ENCODE measurements at places on chromosomes 1 and 21. TPM values are rescaled to one million over a fixed set of nuclear protein-coding genes. Genes with fewer than 3 reads are reported as not detected.

C4BPA gene
- 0.33 TPM for total RNA-seq

LIN9 gene
- total RNA-seq = 8.0 TPM

HPCAL4 gene
- total RNA-seq = 0.29 TPM

PRDM2 gene
- 9.2 TPM for total RNA-seq

LRRC53 gene
- total RNA-seq = not detected

SLX9 gene
- 59.5 TPM for total RNA-seq

PLA2G4A gene
- total RNA-seq = 9.4 TPM

PRRX1 gene
- total RNA-seq = not detected

LYPD8 gene
- total RNA-seq = 0.45 TPM

PDZK1IP1 gene
- 11.2 TPM for total RNA-seq

SDC3 gene
- 14.0 TPM for total RNA-seq

ADORA3 gene
- not detected for total RNA-seq

S100A1 gene
- total RNA-seq = 0.96 TPM

MCOLN2 gene
- total RNA-seq = 1.7 TPM

C1QC gene
- total RNA-seq = not detected

SLC37A1 gene
- total RNA-seq = 4.1 TPM

IL22RA1 gene
- total RNA-seq = 7.3 TPM

DENND4B gene
- total RNA-seq = 38.4 TPM

SLC6A9 gene
- total RNA-seq = 9.0 TPM

AMY2A gene
- not detected for total RNA-seq

ATP1A4 gene
- not detected for total RNA-seq

TRABD2B gene
- 2.1 TPM for total RNA-seq

F13B gene
- total RNA-seq = not detected

PFDN2 gene
- 128 TPM for total RNA-seq

RAB42 gene
- total RNA-seq = 2.2 TPM

ZBTB21 gene
- total RNA-seq = 7.2 TPM

LCE3D gene
- 1.8 TPM for total RNA-seq

KLF17 gene
- total RNA-seq = 0.27 TPM

OXCT2 gene
- 0.25 TPM for total RNA-seq

OR2T35 gene
- total RNA-seq = not detected

COL8A2 gene
- total RNA-seq = 0.08 TPM

RPL11 gene
- 1,706 TPM for total RNA-seq

BCAN gene
- total RNA-seq = not detected

CELSR2 gene
- total RNA-seq = 5.7 TPM

ANGPTL7 gene
- not detected for total RNA-seq

KRTAP20-4 gene
- not detected for total RNA-seq

PTGS2 gene
- 4.5 TPM for total RNA-seq

CDK18 gene
- 1.0 TPM for total RNA-seq
